Cortex of kidney (tissue), 1 donor: ENCODE measurements at places on chromosomes 12 and 14.

DNA sequence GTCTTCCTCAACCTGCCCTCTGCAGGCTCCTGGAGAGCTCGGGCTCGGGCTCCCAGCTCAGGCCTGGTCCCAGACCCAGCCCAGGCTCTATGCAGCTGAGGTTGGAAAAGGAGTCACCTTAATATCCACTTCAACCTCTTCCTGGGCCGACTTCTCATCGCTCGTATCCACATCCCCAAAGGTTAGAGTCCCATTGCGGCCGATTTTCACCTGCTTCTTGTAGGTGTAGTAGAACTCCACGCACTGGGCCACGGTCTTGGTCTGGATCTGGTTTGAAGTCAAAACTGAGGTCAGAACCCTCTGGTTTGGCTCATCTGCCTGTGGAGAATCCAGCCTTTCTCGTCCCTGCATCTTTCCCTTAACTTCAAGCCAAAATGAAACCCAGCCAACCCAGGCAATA is 8.4 kb upstream of the PNMA1 start:
- DNase-seq, result no peak

- no peak for DNase-seq
These were observed 30.1 kb downstream of the LRFN5 start for GRCh38 chr14:41636492-41637392.

DNA sequence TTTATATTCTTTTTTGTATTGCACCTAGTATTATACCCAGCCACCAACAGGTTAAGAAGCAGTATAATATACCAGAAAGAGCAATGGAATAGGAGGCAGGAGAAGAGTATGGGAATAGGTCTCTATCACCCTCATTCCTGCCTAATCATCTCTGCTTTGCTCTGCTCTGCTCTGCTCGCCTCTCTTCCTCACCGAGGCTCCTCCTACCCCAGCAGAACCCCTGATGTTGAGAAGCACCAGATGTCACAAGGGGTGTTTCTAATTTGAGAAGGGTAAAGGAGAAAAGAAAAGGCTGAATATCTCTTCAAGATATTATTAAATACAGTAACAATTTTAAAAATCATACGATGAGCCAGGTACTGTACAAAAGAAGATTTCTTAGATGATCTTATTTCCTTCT is 89.0 kb downstream of the STON2 start:
- no peak for DNase-seq

DNA sequence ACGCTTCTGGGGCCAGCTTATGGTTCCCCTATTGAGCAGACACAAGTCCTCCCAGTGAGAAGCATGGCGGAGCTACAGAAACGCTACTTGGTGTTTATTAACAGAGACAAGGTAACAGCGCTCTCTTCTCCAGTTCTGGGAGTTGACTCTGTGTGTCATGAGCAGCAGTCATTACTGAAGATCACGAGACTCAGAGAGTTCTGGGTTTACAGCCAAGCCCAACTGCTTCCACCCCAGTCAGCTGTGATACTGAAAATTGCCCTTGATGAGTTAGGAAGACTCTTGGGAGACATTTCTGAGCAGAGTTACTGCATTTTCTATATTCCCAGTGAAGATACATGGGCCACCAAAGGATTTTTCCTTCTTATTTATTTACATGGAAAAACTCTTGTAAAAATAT is 48.6 kb downstream of the CFAP251 start:
- no peak for DNase-seq

- DNase-seq, result no peak
These were observed 18.8 kb upstream of the FLVCR2 start for GRCh38 chr14:75559451-75560222.

GRCh38 chr12:25121916-25122315 is 73.0 kb downstream of the DNAI7 start:
- no peak for DNase-seq

DNA sequence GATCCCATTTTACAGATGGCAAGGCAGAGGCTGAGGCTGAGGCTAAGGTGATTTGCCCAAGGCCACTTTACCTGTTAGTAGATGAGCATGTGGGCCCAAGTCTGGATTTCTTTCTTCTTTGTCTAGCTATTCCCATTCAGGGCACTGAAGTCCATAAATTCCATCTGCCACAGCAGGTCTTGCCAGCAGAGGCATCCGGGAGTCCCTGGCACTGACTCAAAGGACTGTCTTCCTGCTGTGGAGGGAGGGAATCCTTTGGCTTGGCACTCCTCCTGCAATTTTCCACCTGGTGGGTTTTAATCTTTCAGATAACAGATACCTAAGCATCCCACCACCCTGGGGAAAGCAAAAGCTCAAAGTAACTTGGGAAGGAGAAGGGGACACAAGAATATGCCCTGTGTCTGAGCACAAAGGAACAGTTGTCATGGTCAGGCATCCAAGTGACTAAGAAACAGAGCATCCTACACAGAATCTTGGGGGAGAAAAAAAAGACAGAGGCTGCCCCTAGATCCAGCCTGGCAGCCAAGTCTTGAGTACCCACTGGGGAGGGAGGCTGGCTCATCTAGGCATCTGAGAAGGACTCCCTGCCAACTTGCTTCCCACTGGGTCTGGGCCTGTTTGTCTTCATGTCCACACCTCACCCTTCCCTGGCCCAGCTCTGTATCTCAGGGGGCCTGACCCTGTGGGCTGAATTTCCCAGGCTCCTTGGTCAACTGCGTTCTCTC is 35.6 kb upstream of the CMKLR1 start:
- no peak for DNase-seq

DNA sequence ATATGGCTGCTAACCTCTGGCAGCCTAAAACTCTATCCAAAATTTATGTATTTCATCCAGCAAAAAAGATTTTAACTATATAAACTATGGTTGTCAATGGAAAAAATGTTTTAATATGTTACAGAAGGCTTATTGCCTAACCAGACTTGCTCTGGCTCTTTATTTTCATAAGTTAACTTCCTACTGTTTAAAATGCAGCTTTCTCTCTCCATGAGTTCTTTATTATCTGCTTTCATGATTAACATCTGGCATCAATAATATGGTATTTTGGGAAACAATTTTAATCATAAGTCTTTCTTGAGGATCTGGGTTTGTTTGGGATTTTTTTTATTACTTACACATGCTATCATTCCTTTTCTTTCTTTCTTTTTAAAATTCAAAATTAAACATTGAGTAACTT is 20.5 kb downstream of the KERA start:
- DNase-seq, result no peak
